Epithelial cell of alveolus of lung (primary cell): ENCODE measurements at places on chromosomes 5 and 9. TPM values are rescaled to one million over a fixed set of nuclear protein-coding genes. Genes with fewer than 3 reads are reported as not detected.

CTXN3 gene
- not detected in 2 replicates for total RNA-seq

SLC4A9 gene
- not detected in 2 replicates for total RNA-seq

DENND4C gene
- total RNA-seq = 22.4 and 23.2 TPM in 2 replicates

ADGRD2 gene
- total RNA-seq = not detected in 2 replicates
